ENCODE measurements at places on chromosomes 1 and 21.

GRCh38 chr1:150970808-150971582, 3.6 kb downstream of the CERS2 start:
- DNase-seq, result no peak

DNA sequence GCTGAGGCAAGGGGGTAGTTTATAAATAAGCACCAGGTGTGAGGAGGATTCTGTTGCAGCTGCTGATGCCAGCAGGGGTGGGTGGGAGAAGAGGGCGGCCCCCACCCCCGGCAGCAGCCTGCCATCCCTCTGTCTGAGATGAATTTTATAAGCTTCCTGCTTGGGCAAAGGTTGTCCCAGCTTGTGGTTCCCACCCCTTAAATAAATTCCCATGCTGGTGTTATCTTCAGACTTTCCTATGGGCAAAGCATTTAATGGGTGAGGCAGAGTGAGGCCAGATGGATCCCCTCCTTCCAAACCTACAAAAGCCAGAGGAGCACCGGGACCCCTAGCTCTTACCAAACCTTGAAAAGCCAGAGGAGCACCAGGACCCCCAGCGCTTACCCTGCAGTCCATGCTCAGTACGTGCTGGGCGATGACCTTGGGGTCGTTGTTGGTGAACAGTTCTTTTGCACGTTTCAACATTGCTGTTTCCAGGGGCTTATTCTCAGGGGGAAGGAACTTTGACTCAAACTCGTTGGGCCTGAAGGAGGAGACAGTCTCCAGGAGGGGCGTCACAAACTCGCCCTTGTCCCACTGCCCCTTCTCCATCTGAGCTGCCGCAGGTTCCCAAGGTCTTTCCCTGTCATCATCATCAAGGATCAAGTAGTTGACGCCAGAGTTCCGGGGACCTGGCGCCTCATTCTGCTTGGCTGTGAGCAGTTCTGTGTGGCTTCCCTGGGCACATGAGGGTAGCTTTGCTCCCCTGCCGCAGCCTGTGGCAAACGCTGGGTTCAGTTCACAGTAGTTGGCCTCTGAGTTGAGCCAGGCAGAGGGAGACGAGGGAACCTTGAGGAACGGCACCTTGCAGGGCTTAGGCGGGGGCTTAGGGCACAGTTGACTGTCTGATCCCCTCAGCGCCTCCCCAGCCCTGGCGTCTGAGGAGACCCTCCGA, 99.5 kb downstream of the BCAR3 start:
- DNase-seq, result no peak

- no peak for DNase-seq
Observed at GRCh38 chr1:109668123-109668775, 392 bp downstream of the GSTM2 start.

- DNase-seq, result no peak
Observed at GRCh38 chr1:91889717-91890459, 3.9 kb upstream of the TGFBR3 start.

DNA sequence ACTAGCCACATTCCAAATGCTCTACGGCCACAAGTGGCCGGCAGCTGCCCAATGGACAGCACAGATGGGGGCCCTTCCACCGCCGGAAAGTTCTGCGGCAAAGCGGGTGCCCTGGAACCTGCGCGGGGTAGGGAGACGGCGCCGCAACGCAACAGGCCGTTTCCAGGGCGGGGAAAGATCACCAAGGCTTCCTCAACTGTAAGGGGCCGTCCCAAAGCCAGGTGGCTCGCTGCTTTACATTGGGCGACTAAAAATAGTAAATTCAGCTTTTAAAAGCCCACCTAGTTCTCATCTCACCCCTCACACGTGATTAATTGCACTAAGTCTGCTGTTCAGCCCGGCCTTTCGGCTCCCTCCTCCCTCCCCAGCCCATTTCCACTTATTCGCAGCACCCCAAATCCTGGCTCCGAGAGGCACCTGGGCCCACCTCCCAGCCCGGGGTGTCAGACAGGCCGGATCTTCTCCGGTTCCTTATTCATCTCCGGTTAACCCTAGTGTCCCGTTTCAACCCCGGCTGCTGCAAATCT, 643 bp downstream of the CFAP298 start:
- no peak for DNase-seq
